ENCODE measurements at places on chromosomes 7 and 10. TPM values are rescaled to one million over a fixed set of nuclear protein-coding genes. Genes with fewer than 3 reads are reported as not detected.

- peak; percentile 42 for DNase-seq
Observed at GRCh38 chr7:35828817-35829216, 28.0 kb downstream of the SEPTIN7 start.

DNA sequence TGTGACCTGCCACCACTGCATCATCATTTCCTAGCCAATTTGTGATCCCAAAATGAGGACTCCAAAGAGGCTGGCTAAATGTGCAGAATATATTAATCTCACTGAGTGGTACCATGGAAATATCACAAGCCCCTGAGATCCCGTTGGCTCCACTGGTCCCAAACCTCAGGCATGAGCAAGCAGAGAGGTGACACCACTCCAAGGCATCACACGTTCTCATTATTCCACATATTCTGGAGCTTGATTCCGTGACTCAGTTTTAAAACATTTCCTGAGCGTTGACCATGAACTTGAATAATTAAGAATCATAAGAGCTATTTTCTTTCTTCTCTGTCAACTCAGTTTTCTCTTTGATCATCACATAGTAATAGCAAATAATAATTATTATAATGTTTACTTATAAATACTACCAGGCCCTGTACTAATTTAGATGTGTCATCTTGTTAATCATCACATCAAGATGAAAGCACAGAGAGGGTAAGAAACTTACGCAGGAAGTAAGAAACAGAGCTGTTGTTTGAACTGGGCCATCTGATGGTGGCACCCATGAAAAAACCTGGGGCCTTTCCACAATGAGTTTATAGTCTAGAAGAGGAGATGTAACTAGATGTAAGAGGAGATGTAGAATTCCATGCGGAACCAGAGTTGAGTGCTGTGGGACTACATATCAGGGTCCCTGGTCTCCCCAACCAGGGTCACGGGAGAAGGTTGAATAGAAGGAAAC is 3.5 kb downstream of the APBB1IP start:
- no peak for DNase-seq

DNA sequence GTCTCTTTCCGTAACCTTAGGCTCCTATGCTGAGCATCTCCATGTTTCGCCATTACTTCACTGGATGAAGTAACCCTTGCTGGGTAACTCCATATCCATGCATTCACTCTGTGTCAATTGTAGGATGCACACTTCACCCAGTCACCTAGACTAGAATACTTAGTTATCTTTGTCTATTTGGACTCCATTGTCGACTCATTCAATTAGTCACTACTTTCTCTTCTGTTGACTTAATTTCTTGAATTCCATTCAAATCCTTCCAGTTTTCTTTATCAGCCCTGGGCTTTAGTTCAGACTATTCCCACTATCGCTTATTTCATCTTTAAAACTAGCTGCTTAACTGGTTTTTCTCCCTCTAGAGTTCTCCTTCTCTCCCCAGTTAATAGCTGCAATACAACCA is 111.3 kb upstream of the TNS3 start:
- DNase-seq, result no peak

DNA sequence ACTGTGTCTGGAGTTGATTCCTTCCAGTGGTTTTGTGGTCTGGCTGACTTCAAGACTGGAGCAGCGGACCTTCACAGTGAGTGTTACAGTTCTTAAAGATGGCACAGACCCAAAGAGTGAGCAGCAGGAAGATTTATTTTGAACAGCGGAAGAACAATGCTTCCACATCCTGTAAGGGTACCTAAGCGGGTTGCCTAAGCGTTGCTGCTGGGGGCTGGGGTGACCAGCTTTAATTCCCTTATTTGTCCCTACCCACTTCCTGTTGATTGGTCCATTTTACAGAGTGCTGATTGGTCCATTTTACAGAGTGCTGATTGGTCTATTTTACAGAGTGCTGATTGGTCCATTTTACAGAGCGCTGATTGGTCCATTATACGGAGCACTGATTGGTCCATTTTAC is 13.2 kb downstream of the AKR1B15 start:
- DNase-seq, result peak; percentile 39

DNA sequence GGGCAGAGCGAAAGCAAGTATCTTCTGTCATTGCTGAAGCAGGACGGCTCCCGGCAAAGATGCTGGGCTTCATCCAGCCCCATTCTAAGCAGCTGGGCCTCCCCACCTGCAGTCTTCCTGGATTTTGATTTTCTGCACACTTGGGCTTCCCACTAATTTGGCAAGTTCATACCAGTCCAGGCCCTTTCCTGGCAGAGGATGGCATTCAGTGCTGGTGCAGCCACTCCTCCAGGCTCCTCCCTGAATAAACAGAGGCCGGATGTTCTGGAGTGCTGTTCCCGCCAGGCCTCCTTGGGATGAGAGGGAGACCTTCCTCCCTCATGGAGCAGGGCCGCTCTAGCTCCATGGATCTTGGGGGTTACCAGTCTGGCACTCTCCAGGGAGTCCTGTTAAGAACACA is 3.4 kb downstream of the BAG3 start:
- peak; percentile 65 for DNase-seq

The STARD3NL gene
- 111 TPM for total RNA-seq

- no peak for DNase-seq
Observed at GRCh38 chr10:79387974-79388850, 40.9 kb downstream of the PPIF start.

- DNase-seq, result no peak
Observed at GRCh38 chr7:130182990-130183389, 22.2 kb downstream of the TMEM209 start.

- DNase-seq, result no peak
Observed at GRCh38 chr7:150973571-150974451, 4.3 kb downstream of the KCNH2 start.

DNA sequence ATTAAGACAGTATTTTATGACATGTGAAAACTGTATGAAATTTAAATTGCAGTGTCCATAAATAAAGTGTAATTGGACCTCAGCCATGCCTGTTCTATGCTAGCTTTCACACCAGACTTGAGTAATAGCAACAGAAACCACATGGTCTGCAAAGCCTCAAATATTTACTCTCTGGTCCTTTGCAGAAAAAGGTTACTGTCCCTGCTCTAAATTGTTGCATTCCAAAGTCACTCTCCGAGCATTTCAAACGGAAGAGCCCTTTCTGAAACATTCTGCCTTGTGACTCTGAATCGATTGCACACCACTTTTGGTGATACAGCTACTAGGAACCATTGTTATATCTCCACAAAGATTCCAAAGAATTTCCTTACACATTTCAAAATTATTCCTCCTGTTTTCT is 81.0 kb upstream of the STK17A start:
- no peak for DNase-seq

- DNase-seq, result no peak
Observed at GRCh38 chr7:81608748-81609382, 161.0 kb downstream of the HGF start.
